AML-193 (cell line): ENCODE measurements at places on chromosomes 2 and 18.

- no peak for DNase-seq
Observed at GRCh38 chr2:11750422-11750821, 4.0 kb downstream of the LPIN1 start.

DNA sequence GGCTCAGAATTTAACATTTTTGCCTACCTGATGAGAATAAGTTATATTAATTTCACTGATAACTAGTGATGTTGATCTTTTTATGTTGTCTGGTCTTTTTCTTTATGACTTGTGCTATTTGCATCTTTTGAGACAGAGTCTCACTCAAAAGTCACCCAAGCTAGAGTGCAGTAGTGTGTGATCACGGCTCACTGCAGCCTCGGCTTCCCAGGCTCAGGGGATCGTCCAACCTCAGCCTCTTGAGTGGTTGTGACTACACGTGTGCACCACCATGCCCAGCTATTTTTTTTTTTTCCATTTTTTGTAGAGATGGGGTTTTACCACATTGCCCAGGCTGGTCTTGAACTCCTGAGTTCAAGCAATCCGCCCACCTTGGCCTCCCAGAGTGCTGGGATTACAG lies 7.5 kb downstream of the SMCHD1 start:
- DNase-seq, result no peak

GRCh38 chr2:19488009-19488691 lies 129.7 kb upstream of the OSR1 start:
- no peak for DNase-seq

- DNase-seq, result no peak
Observed at GRCh38 chr2:225156853-225157451, 114.7 kb upstream of the DOCK10 start.

GRCh38 chr18:37754141-37754540 lies 188.5 kb upstream of the CELF4 start:
- DNase-seq, result no peak
